ENCODE measurements at places on chromosomes 4 and X.

- no peak for DNase-seq
Observed at GRCh38 chrX:100600758-100601157, 16.0 kb downstream of the TNMD start.

- no peak for DNase-seq
Observed at GRCh38 chrX:150663073-150663472, 30.1 kb upstream of the MTMR1 start.

DNA sequence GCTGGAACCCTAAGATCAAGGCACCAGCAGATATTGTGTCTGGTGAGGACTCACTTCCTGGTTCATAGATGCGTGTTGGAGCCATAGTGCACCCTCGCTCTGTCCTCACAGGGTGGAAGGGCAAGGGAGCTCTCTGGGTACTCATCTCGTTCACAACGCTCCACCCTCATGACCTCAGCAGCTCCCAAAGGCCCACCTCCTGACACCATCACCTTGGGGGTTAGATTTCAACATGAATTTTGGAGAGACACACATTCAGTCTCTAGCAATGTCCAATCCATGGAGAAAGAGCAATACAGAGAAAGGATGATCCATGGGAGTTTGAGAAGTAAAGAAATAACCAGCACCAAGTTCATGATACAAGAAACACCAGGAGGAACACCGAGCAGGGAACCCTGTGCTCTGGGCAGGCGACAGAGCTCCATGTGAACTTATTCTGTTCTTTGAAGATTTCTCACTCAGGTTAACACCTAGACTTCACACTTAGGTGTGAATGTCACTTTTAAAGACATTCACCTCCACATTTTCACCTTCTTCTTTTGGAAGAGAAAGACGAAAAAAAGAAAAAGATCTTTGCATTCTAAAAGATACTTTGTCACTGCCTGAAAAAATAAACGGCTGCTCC, 171.8 kb upstream of the FAM9B start:
- no peak for DNase-seq

GRCh38 chr4:8171266-8171665, 12.7 kb upstream of the ABLIM2 start:
- DNase-seq, result no peak

GRCh38 chrX:32448320-32448719, 763.0 kb downstream of the DMD start:
- no peak for DNase-seq

DNA sequence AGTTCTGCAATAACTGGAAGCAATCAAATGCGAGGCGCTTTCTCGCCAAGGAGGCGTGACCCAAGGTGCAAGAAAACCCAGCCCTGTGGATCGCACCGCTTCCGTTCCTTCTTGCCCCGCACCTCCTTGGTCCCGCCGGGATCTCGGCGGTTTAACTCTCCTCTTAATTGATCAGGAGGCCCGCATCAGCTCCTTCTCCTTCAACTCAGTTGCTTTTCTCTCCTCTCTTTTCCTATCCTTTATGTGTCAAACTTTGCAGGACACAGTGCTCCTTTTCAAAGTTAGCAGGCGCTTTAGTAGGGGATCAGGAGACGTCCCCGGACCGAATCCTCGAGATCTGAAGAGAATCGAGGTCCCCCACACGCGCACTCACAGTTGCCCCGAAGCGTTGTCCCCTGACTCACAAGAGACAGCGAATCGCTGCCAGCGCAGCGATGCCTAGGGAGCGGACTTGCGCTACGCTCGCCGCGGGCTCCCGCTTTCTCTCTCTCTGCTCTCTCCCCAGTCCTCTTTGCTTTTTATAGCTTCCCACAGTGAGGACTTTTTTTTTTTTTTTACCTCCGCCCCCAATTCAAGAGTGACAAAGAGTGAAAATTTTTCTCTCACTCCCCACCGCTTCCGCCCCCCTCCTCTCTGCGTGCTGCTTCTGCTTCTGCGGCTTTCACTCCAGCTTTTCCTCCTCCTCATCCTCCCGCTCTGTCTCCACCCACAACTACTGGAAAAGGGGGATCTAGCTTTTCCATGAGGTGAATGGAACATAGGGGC, at the start of gene DKK2:
Gene DKK2 (minus strand): TSS at position 495 of the 765 bp plus-strand sequence. CDS start 722 bp downstream, outside the sequence.
- DNase-seq, result peak; percentile 29

GRCh38 chr4:53507671-53508286, 83.5 kb downstream of the LNX1 start:
- peak; percentile 90 for DNase-seq

GRCh38 chr4:104751468-104751867, 256.8 kb upstream of the CXXC4 start:
- no peak for DNase-seq

GRCh38 chrX:105876658-105877057, 54.3 kb downstream of the NRK start:
- DNase-seq, result no peak

DNA sequence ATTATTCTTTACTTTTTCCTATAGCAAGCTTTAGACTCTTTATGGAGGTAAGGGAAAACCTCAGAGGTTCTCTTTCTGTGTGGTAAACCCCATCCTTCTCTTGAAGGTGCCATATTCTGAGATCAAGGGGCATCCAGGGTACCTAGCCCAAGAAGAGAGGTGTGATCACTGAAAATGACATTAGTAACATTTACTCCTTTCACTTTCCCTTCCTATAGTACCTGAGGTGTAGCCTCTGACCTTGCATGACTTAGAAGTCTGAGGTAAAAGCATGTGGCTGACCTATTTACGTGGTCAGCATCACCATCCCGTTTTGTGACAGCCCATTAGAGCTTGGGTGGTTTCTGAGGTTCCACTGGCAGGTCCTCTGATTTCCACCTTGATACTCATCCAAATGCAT, 25.7 kb downstream of the SGMS2 start:
- no peak for DNase-seq

- no peak for DNase-seq
Observed at GRCh38 chrX:20522420-20522819, 255.7 kb upstream of the RPS6KA3 start.

DNA sequence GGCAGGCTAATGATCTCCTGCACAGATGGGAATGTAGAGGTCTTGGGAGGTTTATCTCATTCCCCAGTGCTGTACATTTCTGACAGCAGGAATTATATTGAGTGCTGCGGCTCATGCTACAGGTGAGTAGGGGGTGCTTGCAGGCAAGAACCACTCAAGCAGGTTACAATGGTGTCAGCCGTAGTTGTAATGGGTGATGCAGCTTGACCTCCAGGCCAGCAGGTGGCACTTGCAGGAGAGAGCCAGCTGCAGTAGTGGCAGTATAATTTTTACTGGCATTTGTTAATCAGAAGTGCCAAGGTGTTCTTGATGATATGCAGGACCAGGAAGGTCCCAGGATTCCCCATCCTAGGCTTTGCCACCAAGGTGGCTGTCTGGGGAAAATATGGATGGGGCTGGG, 759.6 kb upstream of the NDST4 start:
- no peak for DNase-seq

DNA sequence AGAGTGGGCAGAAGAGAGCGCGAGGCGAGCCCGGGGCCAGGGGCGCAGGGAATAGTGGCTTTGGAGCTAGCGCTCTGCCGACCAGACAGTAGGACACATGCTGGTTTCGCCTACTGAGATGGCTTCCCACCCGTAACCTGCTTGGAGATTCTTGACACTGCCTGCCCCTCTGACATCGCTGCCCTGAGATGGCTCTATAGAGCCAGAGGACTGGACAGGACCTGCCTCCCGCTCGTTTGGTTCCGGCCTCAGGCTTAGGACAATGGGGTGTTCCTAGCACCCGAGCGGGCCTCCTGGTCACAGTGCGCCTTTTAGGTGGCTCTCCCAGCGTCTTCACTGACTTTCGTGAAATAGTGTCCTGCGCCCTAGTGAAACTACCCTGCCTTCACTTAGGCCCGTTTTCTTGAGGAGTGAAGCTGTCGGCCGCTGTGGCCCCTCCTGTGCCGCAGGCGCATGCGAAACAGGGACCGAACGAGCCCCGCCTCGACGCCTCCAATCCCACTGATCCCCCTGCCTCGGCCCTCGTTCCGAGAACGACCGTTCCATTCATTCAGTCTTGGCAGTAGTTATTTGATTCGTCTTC, 608 bp downstream of the TAF1 start:
- no peak for DNase-seq

GRCh38 chr4:109294006-109294405, 8.5 kb downstream of the COL25A1 start:
- no peak for DNase-seq

DNA sequence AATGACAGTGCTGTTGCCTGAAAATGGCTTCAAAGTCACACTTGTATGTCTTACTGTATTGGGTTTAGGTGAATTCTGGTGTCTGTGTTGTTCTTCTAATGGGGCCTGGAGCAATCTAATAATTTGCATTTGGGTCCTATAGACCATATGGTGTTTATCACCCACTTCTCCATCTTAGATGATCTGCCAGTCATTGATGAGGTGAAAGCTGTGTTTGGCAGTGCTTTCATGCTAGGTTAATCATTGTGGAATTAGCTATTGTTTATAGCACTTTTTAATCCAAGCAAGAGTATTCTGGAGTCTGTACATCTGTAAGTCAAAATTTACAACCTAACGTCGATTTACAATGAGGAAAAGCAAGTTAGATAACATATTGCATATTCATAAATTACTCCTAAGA, 572.2 kb upstream of the MAGEB2 start:
- DNase-seq, result no peak

Data from tibial artery (tissue), 4 donors.